ENCODE measurements at places on chromosomes 12 and 14.

- no peak for DNase-seq
Measured at GRCh38 chr12:69514845-69515244, 44.7 kb downstream of the FRS2 start.

DNA sequence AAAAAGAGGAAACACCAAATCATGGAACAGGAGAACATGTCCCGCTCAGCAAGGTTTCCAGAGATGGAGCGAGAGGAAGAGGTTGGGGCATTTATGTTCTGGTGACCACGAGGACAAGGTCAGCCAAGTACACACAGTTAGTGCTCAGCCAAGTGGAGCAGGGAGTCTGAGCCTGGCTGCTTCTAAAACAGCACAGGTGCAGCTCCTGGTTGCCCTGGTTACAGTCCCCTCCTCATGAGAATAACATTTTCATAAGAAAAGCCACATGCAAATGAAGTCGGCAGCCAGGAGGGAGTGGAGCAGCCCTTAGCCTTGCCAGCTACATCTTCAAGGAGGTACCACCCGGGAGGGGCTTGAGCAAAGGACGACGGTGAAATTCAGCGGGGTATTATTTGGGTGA is 81.8 kb downstream of the NOS1 start:
- DNase-seq, result no peak

DNA sequence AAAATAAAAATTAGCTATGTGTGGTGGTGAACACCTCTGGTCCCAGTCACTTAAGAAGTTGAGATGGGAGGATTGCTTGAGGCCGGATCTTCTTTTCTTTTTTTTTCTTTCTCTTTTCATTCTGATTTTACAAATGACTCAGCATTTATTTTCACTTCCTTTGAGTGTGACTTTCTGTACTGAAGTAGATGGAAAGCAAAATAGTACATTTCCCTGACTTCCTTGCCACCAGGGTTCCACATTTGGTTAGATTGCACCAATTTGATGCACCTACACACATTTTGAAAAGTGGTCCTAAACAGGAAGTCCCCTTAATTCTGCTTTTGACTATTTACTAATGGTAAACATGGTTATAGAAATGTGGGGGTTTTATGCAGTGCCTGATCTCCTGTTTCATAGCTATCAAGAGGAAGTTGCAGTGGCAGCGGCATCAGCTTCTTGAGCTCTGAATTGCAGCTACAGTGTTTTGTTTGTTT is 13.0 kb upstream of the LEMD3 start:
- peak; percentile 27 for DNase-seq

- DNase-seq, result no peak
Measured at GRCh38 chr12:60201891-60202290, 606.1 kb downstream of the SLC16A7 start.

DNA sequence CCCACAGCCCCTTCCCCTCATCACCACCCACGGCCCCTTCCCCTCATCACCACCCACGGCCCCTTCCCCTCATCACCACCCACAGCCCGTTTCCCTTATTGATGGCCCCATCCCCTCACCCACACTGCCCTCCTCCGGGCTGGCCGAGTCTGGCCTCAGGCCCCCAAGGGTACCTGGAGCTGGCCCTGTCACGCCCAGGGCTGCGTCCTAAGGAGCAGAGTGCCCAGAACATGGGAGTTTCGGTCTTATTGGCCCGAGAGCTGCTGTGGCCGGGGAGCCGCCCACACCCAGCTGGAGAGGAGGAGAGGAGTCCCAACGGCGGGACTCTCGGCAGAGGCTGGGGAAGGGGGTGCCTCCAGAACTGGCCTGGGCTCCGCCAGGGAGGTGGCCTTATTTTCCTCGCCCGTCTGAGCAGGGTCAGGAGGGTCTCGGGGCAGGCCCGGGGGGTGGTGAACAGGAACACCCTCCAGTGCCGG is 182.3 kb downstream of the KIF26A start:
- no peak for DNase-seq

DNA sequence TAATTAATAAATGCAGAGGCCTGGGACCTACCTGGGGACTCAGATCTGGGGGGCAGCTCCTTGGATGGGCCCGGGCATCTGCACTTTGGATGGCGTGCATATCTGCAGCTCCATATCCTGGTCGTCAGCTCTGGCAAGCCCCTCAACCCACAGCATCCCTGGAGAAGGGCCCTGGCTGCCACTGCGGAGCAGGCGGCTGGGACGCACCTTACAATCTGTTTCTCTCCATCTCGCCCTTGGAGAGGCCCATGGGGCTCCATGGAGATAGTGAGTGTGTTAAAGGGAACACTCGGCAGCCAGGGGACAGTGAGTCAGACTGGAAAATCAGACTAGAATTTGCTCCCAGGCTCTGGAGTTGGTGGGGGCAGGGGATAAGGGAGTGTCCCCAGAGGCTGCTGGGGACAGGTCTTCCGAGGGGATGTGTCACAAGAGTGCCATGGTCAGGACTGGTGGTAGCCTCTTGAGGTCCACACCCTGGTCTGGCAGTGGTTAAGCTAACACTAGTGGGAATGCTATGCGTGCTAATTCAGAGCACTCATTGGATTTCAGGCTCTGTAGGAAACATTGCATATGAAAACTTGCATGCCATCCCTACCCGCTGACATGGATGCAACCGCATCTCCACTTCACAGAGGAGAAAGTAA is 21.5 kb downstream of the RFLNA start:
- DNase-seq, result no peak

DNA sequence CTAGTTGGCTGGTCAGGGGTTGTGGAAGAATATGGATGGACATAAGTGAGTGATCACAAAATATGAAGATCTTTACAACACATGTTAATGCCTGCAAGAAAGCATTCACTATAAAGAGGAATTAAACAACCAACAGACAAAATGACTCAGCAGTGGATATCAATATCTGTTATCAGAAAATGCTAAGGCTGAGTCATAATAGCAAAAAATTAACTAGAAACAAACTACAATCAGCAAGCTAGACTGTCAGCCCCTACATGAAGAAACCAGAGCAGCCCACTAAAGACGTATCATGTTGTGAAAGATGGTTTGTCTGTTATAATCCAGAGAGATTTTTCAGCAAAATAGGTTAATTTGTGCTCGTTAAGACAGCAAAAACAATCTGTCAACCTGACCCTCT is 472.9 kb downstream of the NELL2 start:
- DNase-seq, result no peak

DNA sequence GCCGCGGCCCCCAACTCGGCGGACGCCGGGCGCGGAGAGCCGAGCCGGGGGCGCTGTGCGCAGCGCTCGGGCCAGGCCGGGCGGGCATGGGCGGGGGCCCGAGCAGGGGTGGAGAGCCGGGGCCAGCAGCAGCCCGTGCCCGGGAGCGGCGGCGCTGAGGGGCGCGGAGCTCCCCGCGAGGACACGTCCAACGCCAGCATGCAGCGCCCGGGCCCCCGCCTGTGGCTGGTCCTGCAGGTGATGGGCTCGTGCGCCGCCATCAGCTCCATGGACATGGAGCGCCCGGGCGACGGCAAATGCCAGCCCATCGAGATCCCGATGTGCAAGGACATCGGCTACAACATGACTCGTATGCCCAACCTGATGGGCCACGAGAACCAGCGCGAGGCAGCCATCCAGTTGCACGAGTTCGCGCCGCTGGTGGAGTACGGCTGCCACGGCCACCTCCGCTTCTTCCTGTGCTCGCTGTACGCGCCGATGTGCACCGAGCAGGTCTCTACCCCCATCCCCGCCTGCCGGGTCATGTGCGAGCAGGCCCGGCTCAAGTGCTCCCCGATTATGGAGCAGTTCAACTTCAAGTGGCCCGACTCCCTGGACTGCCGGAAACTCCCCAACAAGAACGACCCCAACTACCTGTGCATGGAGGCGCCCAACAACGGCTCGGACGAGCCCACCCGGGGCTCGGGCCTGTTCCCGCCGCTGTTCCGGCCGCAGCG is 639 bp downstream of the FZD10 start:
- no peak for DNase-seq

GRCh38 chr14:95677179-95677835 is 8.9 kb upstream of the TCL1B start:
- DNase-seq, result no peak

DNA sequence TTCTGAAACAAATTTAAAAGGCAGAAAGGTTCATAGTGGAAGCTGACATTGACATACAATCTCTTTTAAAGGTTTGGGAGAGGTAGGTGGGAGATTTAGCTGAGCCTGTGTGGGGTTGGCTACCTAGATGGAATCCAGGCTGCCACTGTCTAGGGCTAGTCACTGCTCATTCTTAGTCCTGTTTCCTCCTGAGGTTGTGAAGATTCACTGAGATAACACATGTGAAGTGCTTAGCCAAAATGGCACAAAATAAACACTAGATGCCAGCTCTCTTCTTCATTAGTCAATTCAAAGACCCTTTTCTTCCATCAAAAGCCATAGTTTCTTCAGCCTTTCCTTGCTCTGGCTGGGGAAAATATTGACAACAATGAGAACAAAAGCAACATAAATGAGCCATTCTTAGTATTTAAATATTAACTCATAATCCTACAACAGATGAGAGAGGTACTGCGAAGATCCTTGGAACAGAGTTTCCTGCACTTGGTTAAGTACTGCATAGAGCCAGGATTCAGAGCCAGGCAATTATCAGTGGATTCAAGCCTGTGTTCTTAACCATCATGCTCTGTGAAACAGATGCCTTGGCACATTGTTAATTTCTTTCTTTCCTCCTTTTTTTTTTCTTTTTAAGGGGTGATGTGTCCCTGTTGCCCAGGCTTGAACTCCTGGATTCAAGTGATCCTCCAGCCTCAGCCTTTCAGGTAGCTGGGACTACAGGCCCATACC is 3.5 kb downstream of the MYF6 start:
- no peak for DNase-seq

- DNase-seq, result no peak
Measured at GRCh38 chr12:88753066-88753465, 172.8 kb upstream of the KITLG start.

DNA sequence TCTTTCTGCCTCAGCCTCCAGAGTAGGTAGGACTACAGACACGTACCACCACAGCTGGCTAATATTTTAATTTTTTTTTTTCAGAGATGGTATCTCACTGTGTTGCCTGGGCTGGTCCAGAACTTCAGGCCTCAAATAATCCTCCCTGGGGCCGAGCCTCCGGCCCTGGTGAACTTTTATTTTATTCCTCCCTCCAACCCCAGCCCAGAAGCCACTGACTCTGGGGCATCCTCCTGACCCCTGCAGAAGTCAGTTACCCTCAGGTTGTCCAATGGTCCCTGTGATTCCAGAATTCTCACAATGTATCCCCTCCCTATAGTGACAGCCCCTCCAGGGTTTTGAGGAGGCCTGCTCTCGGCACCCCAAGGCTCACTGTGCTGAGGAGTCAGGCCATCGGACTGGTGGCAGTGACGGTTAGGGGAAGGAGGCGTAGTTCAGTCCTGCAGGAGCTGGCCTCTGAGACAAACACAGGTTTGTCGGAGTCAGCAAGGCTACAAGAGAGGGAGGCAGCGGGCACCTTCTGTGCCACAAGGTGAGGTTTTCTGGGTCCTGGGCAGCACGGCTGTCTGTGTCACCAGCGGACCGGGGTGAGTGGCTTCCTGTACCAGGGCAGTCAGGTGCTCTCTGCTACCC is 19.4 kb upstream of the FIGNL2 start:
- no peak for DNase-seq
